ENCODE measurements at places on chromosomes 2 and 18.
A peak's percentile ranks its signal among the peaks of the same experiment; 100 is the strongest.

- peak; percentile 99 for DNase-seq
Measured at GRCh38 chr2:62660582-62661262, 44.8 kb upstream of the EHBP1 start.

GRCh38 chr2:222837643-222838056, 23.2 kb upstream of the ACSL3 start:
- no peak for DNase-seq

GRCh38 chr18:9517869-9518268, 42.6 kb downstream of the RALBP1 start:
- no peak for DNase-seq

- DNase-seq: no peak
Measured at GRCh38 chr2:191699341-191699945, 21.5 kb downstream of the NABP1 start.

DNA sequence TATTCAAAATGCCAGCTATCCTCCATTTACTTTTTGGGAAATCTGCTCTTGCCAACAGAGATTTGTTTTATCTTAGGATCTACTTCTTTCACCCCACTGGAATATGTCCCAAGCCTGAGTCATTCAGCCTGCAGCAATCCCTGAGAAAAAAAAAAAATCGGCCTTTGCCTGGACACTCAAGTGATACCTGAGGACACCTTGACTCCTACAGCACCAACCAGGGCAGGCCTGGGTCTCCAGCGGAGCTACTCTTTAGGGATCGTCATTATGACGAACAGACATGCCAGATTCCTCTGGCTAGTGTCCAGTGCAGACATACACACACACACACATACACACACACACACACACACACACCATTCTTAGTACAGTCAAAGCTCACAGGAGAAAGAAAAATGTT, 2.2 kb upstream of the UGT1A6 start:
- no peak for DNase-seq

GRCh38 chr2:181395851-181396250, 61.3 kb upstream of the ITGA4 start:
- no peak for DNase-seq

DNA sequence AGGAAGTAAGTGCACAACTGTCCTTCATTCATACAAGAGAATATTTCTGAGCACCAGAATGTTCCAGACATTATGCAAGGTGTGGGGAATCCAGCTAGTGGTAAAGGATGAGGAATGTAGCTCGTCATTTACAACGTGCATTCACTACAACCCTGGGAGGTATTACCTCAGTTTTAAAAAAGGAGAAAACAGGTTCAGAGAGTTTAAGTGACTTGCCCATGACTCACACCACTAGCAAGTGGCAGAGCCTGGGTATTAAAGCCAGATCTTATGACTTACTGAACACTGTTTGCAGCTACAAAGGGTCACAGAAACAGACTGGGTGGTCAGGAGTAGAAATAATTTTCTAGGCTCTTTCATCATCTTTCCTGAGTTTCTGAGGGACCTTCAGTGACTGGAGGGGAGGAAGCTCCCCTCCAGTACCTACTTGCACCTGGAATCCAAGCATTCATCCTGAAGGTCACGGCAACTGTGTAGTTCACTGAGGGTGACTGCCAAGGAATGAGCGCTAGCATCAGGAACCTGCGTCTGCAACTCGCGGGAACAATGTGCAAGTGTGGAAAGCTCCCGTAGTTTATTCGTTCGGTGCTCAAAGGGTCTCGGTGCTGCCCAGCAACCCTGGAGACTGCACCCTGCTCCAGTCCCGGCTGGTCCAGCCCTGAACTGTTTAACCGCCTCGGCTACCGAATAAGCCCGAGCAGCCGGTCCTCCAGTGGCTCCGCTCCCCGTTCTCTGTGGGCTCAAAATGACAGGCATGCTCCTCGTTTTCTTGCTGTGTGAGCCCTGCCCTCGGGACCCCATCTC, 647 bp downstream of the CCDC121 start:
- DNase-seq: peak; percentile 86

- peak; percentile 90 for DNase-seq
Measured at GRCh38 chr2:234249873-234250272, 199.4 kb downstream of the SPP2 start.

DNA sequence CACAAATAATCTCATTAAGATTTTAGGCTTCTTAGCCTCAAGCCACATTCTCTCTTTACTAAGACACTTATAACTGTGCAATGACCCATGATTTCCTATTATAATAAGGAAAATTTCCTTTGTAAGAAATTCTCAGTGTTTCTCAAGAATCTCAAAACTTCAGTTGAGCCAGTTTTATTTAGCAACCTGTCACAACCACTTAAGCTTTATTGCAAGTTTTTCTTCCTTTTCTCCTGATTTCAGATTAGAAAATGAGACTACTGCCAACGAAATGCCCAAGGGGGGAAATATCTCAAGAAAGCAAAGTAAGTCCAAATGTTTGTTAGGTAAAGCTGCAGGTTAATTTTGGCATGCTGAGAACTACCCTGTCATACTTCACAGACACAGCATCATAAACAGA, 178.5 kb downstream of the THADA start:
- DNase-seq: no peak

GRCh38 chr2:54394392-54394791, 61.7 kb upstream of the SPTBN1 start:
- no peak for DNase-seq

- DNase-seq: no peak
Measured at GRCh38 chr2:8312861-8313830, 368.7 kb upstream of the ID2 start.

GRCh38 chr18:57210107-57210715, 63.3 kb downstream of the BOD1L2 start:
- peak; percentile 72 for DNase-seq

GRCh38 chr2:38164881-38165280, 88.9 kb upstream of the CYP1B1 start:
- no peak for DNase-seq

- DNase-seq: peak; percentile 51
Measured at GRCh38 chr2:88540346-88540745, 86.9 kb downstream of the EIF2AK3 start.

- DNase-seq: peak; percentile 59
Measured at GRCh38 chr2:188664416-188664815, 309.8 kb upstream of the COL3A1 start.

DNA sequence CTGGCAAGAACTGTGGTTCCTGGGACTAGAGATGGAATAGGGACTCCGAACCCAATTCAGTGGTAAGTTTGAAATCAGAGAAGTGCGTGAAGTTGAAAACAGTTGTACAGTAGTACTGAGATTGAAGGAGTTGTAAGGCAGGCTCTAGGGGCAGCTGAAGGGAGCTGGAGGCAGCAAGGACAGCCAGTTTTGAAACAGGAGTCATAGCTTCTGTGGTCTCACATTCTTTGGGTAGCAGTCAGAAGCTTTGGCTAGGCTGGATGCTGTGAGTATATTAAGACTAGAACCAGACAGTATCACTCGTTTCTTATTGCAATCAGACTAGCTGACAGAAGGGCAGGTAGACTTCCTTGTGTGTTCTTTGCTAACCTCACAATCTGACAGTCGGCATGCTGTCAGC, 64.5 kb upstream of the ADAM23 start:
- DNase-seq: peak; percentile 17
